ENCODE measurements at places on chromosomes 1 and 21. TPM values are rescaled to one million over a fixed set of nuclear protein-coding genes. Genes with fewer than 3 reads are reported as not detected.

Gene OLFML3
- 51.2 TPM for total RNA-seq

Gene TMPRSS15
- not detected for total RNA-seq

Gene L1TD1
- 0.16 TPM for total RNA-seq

Gene FBXO44
- 31.3 TPM for total RNA-seq

Gene CLCA2
- total RNA-seq, result 1.6 TPM

Gene VSIG8
- 0.16 TPM for total RNA-seq

Gene BRDT
- total RNA-seq, result 0.29 TPM

Gene AK5
- total RNA-seq, result 111 TPM

Gene TSPAN2
- total RNA-seq, result 3.7 TPM

Gene CAPN8
- total RNA-seq, result 83.9 TPM

Gene GUCA2B
- total RNA-seq, result not detected

Gene IVL
- total RNA-seq, result not detected

Gene FAM151A
- not detected for total RNA-seq

Gene VTCN1
- total RNA-seq, result 97.0 TPM

Gene COL8A2
- total RNA-seq, result 11.1 TPM

- DNase-seq, result no peak
Observed at GRCh38 chr1:226983247-226983991, 43.3 kb downstream of the COQ8A start.

DNA sequence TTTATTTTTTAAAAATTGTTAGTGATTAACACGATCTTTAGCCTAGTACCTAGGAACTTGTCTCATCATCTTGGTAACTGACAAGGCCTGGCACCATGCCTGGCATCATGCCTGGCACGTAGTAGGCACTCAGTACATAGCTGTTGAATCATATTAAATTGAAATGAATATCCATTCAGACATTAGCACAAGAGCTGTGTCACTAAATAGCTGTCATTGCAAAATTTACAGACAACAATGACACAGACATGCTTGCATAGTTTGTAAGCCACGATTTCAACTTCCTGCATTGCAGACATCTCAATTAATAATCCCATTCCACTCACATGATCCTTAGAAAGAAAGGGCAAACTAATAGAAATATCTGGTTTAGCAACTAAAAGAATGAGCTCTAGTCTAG lies 15.4 kb upstream of the PHACTR4 start:
- no peak for DNase-seq

DNA sequence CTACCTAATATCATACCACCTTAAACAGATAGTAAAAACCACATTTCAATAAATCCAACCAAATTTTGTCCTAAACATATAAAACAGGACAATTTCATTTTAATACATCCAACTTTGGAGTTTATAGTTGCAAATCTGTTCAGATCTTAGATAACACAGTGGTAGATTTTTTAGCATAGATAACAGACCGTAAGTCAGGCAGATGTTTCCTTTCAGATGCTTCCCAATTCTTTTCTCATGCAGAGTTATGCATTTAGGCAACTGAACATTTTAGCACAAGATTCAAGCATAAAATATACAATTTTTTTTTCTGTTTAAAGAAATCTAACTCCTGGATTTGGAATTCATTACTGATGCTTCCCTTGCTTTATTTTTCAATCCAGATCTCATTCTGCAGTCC lies 156.5 kb upstream of the ZNHIT6 start:
- no peak for DNase-seq

- DNase-seq, result no peak
Observed at GRCh38 chr21:35204850-35205541, 155.9 kb upstream of the RUNX1 start.

DNA sequence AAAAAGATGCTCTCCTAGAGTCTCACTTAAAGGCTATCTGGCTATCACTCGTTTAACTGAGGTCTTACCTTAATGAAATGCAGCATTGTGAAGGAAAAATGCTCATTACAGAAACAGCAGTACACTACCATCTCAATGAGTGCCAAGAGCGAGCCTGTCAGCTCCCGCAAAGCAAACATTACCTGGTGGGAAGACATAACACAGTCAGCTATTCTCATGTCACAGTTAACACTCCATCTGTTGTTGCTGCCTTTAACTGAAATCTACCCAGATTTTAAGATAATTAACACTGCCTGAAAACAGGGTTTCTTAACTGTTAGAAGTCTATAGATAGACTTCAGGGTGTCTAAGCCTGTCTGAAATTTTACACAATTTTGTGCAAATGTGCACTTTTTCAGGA lies 39.1 kb downstream of the PCSK9 start:
- DNase-seq, result no peak

DNA sequence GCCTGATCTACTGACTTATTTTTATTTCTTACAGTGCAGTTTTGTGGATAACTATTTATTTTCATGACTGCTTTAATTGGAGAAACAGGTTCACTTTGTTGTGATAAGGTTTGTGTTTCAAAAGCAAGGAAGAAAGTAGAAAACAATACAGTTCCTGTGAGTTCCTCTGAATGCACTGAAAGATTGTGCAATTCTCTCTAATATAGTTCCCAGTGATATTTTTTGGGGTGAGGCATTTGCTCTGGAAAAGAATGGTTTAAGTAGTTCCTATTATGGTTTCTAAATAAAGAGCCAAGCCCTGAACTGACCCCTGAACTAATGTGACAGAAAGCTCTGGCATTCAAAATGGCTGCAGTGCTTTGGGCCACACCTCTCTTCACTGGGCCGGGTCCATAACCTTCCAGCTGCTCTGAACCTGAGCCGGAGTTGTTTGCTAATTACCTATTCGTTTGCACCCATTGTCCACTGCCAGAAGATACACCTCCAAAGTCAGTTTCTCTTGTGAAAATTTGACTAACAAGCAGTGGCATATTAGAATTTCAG lies 56.6 kb upstream of the VTCN1 start:
- DNase-seq, result no peak

DNA sequence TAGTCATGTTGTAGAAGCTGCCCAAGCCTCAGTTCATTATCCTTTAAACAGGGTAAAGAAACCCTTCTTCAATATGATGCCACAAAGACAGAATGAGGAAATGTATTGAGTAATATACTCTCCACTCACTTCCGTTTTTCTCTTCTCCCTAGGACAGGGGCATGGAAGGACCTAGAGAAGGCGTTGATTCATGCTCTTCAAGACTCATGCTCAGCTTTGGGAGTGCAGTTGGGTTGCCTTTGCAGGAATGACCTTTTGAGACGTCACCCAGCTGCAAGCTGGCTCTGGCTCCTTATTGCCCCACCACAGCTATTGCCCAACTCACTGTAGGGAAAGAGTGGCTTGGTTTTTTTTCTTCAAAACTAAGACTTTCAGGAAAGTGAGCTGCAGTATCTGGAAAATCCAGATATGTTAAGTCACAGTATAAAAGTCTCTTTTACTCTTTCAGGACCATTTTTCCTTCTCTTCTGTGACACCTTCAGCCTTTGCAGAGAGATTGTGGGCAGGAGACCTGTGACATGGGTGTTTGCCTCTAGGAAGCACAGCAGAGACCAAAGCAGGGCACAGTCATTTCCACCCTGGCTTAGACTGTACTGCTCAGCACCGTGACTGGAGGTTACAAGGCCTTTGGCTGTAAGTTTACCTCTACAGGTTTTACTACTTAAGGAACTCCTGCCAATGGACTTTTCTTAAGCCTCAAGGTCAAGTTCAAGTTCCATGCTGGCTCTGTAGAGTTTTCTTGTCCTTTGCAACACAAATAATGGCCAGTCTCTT lies 39.5 kb downstream of the XCL2 start:
- no peak for DNase-seq

DNA sequence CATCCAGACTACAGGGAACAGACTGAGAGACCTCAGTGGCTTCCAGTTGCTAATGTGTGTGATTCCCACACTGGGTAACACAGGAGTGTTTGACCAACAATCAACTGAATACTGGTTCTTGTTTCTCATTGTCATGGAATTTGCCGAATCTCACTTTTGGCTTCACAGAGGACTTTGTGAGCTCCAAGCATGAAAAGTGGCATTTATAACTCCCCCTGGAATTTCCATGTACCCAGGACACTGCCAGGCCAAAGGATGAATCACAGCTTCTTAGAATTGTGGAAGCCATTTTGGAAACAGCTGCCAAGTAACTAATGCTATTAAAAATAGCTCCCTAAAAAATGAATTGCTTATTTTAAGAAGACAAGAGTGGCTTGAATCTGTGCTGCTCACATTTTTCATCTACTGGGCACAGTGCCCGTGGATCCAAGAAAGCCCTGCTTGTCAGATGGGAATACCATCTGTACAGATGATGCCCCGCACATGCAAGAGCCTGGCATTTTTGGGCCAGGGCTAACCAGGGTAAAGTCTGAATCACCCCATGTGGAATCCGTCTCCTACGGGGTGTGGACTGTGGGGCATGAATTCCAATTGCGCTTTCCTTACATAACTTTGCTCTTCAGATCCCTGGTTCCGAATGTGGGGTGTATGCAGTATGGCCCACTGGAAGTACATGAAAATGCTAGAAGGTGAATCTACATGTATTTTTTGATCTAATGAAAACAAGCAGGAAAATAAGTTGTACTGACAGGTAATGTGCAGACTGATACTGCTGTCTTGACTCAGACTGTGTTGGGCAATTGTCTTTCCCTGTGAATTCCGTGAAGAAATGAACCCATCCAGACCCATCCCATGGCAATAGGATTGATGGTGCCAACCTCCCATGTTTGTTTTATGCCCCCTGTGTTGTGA lies 487.3 kb downstream of the SIPA1L2 start:
- peak; percentile 73 for DNase-seq

GRCh38 chr1:187300081-187300480 lies 471.3 kb downstream of the PLA2G4A start:
- no peak for DNase-seq

DNA sequence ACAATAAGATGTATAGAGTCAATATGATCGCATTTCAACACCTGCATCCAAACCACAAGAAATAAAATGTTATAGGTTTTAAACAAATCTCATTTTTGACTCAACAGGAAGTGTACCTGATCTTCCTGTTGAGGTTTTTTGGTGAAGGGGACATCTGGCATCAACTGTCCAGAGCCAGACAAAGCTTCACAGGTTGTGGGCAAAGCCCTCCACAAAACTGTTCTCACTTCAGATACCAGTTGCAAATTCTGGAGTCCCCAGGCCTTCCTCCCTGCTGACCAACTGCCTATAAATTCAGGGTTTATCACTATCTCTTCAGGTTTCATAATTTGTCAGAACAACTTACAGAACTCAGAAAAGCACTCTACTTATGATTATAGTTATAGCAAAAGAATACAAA lies 326.1 kb upstream of the CAMK1G start:
- DNase-seq, result no peak

DNA sequence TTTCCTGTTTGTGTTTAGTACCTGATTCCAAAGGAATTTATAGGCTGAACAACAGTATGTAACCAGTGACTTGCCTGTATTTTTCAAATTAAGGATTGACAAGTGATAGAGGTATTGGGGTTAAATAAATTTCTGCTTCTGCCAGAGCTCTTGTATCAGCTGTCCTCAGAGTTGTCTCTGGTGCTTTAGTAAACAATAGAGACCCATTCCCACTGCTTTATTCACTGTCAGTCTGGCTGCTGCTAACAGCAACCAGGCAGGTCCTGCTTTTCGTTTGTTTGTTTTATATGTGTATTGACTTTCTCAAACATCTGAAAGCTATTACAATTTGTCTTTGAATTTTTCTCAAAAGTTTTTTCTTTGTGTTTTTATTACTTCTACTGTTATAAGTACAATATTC lies 76.1 kb downstream of the OLFM3 start:
- DNase-seq, result no peak

DNA sequence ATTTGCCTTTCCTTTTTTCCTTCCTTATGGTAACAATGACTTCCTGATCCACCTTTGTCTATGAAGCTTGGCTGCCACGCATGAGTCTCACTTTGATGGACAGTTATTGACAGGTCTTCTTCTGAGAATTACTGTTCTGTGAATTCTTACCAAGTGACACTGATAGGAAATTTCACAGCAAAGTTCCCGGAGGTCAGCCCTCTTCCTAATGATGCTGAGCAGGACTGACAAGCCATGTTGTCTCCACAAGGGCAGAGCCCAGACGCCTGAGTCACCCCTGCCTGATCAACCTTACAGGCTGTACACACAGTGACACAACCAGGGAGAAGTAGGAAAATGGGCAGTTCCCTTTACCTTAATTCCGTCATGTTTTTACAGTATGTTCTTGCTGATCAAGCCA lies 44.2 kb downstream of the ZC3H11B start:
- DNase-seq, result no peak

- DNase-seq, result no peak
Observed at GRCh38 chr1:151062741-151063371, 2.7 kb downstream of the MLLT11 start.

GRCh38 chr21:33394260-33394659 lies 9.0 kb upstream of the IFNGR2 start:
- no peak for DNase-seq

DNA sequence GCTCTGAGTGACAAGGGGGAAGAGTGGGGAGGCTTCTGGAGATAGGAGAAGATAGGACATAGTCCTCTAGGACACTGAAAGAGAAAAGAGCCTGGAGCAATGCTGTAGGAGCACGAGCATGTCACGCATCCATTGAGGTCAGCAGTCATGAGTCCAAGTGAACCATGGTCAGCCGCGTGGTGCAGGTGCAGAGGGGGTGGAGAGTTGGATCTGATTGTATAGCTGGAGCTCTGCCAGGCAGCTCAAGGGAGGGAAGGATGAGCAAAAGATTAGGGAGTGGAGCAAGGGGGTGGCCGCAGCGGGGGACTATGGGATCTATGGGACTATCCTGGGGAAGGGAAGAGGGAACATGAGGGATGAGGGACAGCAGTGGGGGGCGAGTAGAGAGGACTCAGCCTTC lies 14.0 kb downstream of the PADI1 start:
- no peak for DNase-seq

- DNase-seq, result no peak
Observed at GRCh38 chr21:45293220-45293725, 5.6 kb upstream of the POFUT2 start.

DNA sequence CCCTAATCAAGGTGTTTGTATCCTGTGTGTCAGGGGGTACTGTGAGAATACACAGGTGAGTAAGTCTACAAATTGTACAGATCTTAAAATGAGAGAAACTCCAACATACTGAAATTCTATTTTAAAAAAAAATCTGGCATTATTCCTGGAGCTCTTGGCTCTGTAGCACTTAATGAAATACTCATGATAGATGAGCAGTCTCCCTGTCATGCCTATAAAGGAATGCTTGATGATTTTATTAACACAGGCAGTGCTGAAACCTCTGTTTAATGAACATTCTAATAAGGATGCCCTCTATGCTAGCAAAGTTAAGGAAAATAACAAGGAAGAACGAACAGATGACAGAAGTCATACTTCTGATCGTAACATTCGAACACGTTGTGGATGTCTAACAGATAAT lies 233.9 kb upstream of the NEGR1 start:
- no peak for DNase-seq

DNA sequence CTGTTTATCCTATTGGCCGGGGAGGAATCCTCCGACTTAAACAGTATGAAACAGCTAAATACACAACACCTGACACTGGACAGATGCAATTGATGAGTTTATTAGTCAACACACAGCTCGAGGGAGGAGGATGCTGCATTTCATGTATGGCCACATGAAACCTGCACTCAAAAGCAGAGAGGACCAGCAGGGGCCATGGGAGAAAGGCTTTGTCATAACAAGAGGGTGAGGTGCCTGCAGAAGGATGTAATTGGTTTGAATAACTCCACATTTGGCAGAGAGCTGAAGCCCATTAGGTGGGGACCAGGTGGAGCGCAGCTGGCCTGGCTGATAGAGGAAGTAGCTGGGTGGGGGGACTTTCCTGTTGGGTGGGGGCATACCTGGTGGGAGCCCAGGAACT lies 599.1 kb downstream of the PTPRU start:
- DNase-seq, result no peak

- DNase-seq, result no peak
Observed at GRCh38 chr1:220219865-220220698, 52.2 kb downstream of the RAB3GAP2 start.

GRCh38 chr1:228920831-228921230 lies 185.6 kb downstream of the RHOU start:
- no peak for DNase-seq

Data from breast epithelium (tissue), 4 donors.